Neural crest cell (in vitro differentiated cells): ENCODE measurements at places on chromosomes 1 and 21. TPM values are rescaled to one million over a fixed set of nuclear protein-coding genes. Genes with fewer than 3 reads are reported as not detected.

The C2CD2 gene
- 12.5 and 13.0 TPM in 2 replicates for total RNA-seq

The SLAMF8 gene
- total RNA-seq: not detected in 2 replicates

The MPZL1 gene
- 113 and 114 TPM in 2 replicates for total RNA-seq

The FAM72D gene
- 5.9 and 6.2 TPM in 2 replicates for total RNA-seq

The MSH4 gene
- total RNA-seq: 0.34 and 0.56 TPM in 2 replicates

The TMEM51 gene
- total RNA-seq: 6.6 and 6.7 TPM in 2 replicates

The TSPEAR gene
- total RNA-seq: not detected in 2 replicates

The NOS1AP gene
- total RNA-seq: 7.0 and 7.1 TPM in 2 replicates

The TNFAIP8L2 gene
- total RNA-seq: not detected in 2 replicates

The KRTAP11-1 gene
- not detected in 2 replicates for total RNA-seq

The VHLL gene
- 0.77 TPM in 1 of 2 replicates, not detected in the other for total RNA-seq

The COL8A2 gene
- total RNA-seq: 0.09 TPM in 2 replicates

The BSND gene
- total RNA-seq: not detected in 2 replicates

The FCRL5 gene
- total RNA-seq: not detected in 2 replicates

The IL12RB2 gene
- total RNA-seq: 0.19 and 0.36 TPM in 2 replicates

The G0S2 gene
- total RNA-seq: 0.37 and 0.48 TPM in 2 replicates

The LIPI gene
- not detected in 2 replicates for total RNA-seq

The TMEM125 gene
- total RNA-seq: 0.14 TPM in 1 of 2 replicates, not detected in the other

The CADM3 gene
- 10.0 and 10.4 TPM in 2 replicates for total RNA-seq

The FAM72B gene
- total RNA-seq: 9.3 and 10.3 TPM in 2 replicates

The SPRR2G gene
- not detected in 2 replicates for total RNA-seq

The A3GALT2 gene
- not detected in 2 replicates for total RNA-seq

The DMBX1 gene
- total RNA-seq: not detected in 2 replicates

The EXO1 gene
- total RNA-seq: 49.2 and 49.3 TPM in 2 replicates

The FCGR2B gene
- not detected in 2 replicates for total RNA-seq

The SPRR4 gene
- total RNA-seq: not detected in 2 replicates

The NR5A2 gene
- total RNA-seq: not detected in 2 replicates

The OPRD1 gene
- total RNA-seq: 2.8 and 3.9 TPM in 2 replicates

The CD1C gene
- total RNA-seq: not detected in 2 replicates

The KIAA1614 gene
- 2.1 and 3.2 TPM in 2 replicates for total RNA-seq

The GFI1 gene
- 0.11 and 0.16 TPM in 2 replicates for total RNA-seq

The S100A7A gene
- total RNA-seq: not detected in 2 replicates

The KCNA3 gene
- 2.8 TPM in 2 replicates for total RNA-seq

The PDZK1IP1 gene
- total RNA-seq: not detected in 2 replicates

The CLDN17 gene
- total RNA-seq: not detected in 2 replicates

The KDF1 gene
- not detected in 2 replicates for total RNA-seq

The HPCAL4 gene
- 0.49 and 0.68 TPM in 2 replicates for total RNA-seq

The SIK1 gene
- total RNA-seq: 1.7 and 1.8 TPM in 2 replicates

The FCRL1 gene
- total RNA-seq: not detected in 2 replicates

The CELA2A gene
- not detected in 2 replicates for total RNA-seq

The SLC35D1 gene
- total RNA-seq: 11.8 and 12.3 TPM in 2 replicates

The ADAM15 gene
- total RNA-seq: 82.2 and 85.1 TPM in 2 replicates

The C1orf87 gene
- not detected in 2 replicates for total RNA-seq

The CENPL gene
- 24.3 and 24.8 TPM in 2 replicates for total RNA-seq

The AP4B1 gene
- total RNA-seq: 23.6 and 25.3 TPM in 2 replicates

The GREM2 gene
- total RNA-seq: 1.7 and 2.3 TPM in 2 replicates
